ENCODE measurements at places on chromosomes 3 and 15.
A peak's percentile ranks its signal among the peaks of the same experiment; 100 is the strongest.

DNA sequence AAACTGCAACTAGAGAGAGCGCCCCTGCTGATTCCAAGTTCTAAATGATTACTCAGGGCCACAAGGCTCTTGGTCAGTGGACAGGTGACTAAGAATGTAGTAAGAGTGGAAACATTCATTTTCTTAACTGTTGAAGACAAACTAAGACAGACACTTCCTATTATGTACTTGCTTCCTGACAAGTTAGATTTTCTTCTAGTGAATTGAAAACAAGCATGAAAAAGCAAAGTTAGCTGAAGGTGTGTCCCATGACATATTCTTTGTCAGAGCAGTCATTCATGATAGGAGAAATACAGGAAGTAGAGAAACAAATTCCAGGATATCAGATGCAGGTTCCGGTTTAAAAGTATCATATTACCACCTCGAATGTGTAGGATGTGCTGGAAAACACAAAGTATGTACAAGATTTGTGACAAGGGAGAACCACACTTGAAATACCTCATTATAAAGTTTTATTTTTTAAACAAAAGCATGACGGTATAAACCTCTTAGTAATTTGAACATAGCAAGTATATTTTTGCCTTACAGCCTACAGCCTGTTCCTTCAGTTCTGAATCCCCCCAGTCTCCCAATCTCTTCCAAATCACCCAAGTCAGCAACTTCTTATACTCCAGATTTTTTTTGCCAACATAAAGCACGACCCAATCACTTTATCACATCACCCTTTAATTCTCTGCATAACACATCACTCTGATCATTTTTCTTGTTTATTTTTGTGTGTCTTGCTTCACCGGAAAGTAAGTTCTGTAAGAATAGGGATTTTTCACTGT, 6.2 kb downstream of the TSPAN3 start:
- DNase-seq, result no peak

DNA sequence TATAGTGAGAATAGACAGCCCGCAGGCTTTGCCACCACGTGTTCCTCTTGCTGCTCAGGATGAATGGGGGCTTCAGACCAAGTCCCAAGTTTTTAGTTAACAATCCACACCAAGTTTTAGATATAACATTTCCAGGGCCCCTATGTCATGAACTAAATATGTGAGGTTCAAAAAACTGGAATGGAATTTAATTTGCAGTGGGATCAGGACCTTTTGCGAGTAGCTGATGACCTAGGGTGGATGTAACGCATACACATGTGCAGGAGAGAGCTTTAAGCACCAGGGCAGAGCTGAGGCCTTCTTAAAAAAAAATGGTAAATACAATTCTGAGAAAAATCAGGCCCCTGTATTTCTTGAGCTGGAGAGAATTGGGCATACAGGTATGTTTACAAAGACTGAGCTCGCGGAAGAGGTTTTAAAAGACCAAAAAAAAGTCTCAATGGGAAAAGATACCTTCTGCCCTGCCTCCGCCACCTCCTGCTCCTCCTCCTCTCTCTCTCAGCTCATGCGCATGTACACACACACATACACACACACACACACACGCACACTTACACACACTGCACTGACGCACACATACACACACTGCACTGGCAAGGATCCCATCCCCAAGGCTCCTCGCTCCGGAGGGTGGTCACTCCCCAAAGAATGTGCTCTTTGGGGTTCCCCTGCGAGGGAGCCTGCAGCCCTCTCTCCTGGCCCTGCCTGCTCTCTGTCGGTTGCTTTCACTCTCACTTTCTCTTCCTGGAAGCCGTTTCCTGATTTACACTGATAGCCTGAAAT, 48.2 kb upstream of the IGF1R start:
- DNase-seq, result peak; percentile 16

GRCh38 chr3:30458376-30459171, 147.8 kb upstream of the TGFBR2 start:
- DNase-seq, result no peak

DNA sequence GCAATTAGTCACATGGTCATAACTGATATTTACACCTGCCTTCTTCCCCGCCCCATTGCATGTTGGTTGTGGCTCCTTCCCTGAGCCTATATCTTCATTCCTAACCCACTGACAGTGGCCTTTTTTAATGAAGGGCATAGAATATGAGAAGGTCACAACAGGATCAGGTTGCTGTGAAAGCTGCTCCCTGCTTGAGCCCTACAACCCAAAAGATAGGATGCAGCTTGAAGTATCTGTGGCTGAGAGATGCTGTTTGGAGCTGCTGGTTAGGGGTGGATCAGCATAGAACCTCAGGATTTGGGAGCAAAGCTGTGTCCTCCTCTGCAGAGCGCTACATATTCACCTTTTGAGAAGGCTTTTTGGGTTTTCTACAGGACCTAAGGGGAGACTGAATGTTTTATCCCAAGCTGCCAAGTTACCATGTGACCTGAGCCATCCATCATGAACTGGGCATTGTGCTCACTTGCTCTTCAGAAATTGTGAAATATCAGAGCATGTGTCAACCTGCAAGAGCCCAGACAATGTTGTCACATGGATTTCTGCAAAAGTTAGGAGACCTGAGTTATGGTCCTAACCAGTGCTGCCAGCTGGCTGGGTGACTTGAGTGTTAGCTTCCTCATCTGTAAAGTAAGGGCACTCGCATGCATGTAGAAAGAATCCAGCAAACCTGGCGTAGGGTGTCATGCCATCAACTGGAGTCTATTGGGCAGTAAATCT, 49.8 kb upstream of the ARL8B start:
- no peak for DNase-seq

DNA sequence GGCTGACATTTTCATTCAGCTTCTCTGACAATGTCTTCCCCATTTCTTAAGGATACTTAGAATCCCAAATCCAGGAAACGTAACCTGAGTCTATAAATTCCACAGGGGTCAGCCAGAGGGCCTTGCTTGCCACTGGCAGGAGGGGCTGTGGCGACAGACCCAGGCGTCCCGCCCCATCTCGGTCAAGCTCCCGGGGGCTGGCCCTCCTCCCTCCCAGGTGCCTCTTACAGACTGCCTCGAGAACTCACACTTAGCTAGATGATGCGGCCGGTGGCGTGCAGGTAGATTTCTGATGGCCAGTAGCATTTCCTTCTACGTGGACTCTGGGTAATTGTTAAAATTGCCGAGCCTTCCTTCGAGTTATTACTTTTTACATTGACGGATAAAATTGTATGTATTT, 172.5 kb downstream of the NSMCE3 start:
- DNase-seq, result no peak

DNA sequence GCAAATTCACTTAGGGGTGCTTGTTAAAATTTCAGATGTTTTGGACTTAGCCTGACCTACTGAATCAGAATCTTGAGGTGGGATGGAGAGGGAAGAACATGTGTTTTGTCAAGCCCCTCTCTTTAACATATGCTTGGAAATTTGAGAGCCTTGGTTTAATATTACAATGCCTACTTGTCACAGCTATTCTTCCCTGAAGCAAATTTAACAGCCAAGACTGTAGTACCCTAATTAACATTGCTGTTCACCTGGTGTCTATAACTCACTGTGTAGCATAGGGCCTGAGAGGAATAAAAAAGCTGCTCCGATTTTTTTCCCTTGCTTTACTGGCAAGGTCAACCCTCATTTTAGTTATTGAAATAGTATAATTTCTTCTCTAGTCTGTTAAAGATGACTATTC, 880.1 kb downstream of the CADM2 start:
- DNase-seq, result no peak

GRCh38 chr3:135623558-135623957, 342.0 kb upstream of the PPP2R3A start:
- DNase-seq, result no peak

DNA sequence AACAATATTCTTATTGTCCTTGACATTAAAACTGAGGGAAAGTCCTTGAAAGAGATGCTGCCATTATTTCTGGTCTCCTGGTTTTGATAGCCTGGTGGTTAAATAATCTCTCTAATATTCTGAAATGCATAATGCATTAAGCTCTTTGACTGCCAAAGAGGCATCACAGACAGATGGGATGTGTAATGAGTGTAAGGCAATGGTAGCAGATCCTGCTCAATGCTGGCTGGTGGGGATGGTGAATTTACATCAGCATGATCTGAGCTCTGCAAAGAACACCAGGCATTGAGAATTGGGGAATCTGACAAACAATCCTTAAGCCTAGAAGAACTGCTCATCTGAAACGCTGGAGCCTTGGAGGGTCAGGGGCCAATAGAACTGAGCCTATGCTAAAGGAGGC, 528.6 kb upstream of the LMCD1 start:
- no peak for DNase-seq

- DNase-seq, result no peak
These were observed 47.6 kb upstream of the POMGNT2 start for GRCh38 chr3:43153216-43154083.

GRCh38 chr3:14129296-14129695, 4.4 kb downstream of the TMEM43 start:
- no peak for DNase-seq

DNA sequence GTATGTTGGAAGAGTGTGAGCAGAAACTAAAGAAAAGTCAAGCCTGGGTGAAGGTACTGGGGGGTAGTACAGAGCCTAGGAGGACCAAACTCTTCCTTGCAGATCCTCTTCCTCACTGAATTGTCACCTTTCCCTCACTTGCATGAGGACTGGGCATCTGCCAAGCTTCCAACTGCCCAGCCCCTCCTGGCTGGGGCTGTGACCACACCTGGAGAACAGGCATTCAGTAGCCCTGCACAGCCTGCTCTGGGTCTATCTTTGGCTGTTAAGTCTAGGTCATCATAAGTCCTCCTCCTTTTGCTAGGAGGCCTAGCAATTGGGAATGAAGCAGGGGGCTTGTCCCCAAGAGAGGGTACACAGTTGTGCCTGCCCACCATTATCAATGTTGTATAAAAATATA, 55.2 kb downstream of the CAPN7 start:
- no peak for DNase-seq

GRCh38 chr3:83453056-83453455, 1505.7 kb upstream of the CADM2 start:
- DNase-seq, result no peak

DNA sequence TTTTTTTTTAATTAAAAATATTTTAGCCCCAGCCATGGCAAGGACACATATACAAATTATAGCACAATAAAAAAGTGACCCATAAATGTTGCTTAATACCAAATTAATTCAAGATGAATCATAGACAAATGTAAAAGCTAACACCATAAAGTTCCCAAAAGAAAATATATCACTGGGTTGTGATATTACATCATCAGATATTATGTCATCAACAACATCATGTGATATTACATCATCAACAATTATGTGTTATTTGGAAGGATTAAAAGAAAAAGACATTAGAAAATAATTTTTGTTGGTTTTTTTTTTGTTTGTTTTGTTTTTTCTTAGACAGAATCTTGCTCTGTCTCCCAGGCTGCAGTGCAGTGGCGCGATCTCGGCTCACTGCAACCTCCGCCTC, 34.5 kb upstream of the ABHD10 start:
- DNase-seq, result no peak

GRCh38 chr3:172247525-172248274, 200.6 kb downstream of the GHSR start:
- no peak for DNase-seq

GRCh38 chr3:87509401-87509800, 233.0 kb upstream of the POU1F1 start:
- DNase-seq, result no peak

DNA sequence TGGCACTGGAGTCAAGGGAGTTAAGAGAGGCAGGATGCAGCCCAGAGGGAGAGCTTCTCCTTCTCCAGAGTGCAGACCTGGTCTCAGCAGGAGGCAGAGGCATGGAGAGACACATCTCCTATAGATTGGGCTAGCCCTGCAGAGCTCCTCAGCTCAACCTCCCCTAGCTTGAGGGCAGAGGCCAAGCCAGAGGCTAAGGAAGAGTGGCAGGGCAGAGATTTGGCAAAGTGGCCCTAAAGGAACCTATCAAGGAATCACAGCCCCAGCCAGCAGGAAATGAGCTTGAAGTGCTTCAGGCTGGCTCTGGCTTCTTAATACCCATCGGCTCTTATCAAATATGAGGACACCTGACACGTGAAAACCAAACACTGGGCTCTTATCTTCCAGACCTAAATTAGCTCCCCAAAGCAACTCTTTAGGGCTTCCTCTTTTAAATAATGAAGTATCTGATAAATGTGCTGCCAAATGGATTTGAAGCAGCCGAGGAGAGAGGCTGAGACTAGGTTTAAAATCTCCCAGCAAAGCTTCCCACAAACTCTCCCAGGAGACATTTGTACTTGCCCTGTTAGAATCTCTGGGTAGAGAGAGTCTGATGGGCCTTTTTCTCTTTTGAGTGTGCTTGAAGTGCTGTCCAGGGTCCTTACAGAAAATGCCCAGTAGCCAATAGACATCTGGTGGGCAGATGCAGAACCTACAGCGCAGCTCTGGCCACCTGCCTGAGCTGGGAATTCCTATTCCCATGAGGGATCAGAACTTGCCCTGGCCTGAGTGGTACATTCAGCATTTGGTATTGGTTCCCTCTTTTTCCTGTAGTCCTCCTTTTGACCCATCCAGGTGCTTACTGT, 271.4 kb downstream of the CLSTN2 start:
- no peak for DNase-seq

DNA sequence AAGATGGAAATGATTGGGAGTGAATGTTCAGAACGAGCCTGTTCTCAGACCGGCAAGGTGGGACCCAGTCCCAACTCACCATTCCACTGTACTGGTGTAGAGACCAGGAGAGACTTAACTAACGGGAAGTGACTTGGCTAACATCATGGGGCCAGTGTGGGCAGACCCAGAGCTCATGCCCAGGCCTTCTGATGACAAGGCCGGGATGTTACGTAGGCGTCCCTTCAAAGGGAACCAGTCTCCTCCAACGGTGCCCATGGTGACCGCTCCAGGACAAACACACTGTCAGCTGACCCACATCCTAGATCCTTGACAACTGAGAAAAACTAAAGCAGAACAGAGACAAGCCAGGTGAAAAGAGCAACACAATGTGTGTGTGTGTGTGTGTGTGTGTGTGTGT, 128.4 kb upstream of the HACD2 start:
- no peak for DNase-seq

DNA sequence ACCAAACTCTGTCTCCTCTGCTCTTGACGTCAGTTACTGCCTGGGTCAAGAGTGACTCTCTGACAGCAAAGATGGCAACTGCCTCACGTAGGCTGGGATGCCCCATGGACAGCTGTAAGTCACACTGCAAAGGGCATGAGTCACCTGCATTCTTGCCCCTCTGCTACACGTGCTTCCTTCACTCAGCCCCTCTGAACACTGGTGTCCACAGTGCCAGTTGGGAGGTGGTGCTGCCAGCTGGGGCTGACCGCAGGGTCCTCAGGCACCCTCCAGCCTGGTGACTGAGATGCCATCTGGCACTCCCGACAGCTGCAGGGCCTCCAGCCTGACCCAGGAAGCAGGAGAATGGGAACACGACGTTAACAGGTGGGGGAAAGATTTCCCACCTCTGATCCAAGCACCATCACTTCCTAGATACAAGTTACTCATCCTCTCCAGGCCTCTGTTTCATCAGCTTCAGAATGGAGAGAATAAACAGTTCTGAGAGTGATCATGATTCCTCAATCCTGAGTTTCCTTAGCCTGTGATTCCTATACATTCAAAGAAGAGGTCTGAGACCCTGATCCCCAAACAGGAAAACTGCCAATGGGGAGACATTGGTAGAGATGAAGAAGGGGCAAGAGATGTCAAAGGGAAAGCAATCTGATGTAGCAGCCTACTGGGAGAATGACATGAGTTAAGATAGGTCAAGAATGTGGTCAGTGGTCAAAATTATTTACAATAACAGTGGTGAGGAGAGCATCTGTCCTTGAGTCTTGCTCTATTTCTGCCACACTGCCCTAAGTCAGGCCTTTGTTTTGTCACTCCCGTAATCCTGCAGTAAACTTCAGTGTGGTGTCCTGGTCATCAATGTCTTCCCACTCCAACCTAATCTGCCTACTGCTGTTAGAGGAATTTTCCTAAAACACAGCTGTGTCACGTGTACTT, 86.1 kb upstream of the BCL6 start:
- no peak for DNase-seq
